ENCODE measurements at places on chromosomes 5 and 9.

DNA sequence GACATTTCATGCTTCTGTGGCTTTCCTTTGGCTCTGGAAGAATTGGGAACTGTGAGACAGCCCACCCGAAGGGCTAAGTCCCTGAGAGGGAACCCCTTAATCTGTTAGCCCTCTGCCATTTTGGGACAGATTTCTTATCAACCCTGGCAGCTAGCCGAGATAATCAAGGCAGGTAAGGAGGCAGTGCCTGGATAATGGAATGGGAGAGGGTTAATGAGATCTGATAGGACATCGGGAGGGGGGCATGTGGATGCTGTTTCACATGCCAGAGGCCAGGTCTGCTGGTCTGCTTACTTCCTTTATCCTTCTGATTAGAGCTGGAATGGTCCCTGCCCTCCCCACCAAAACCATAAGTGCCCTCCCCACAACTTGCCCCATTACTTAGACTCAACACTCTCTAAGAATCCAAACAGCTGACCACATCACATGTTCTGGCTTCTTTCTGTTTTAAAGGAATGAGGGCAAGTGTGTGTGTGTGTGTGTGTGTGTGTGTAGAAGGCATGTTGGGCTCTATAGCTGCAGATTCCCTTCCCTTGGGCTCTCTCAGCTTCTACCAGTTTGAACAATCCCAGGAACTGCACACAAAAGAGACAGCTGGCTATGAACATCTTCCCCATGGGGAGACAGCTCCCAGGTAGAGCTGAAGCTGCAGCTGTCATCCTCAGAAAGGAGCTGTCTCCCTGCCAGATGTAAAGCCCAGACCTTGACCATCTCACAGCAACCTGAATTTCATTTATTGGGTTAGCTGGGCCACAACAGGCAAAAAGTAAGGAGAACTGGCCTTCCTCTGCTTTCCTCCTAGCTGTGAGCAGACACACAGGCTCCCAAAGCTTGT is 221.3 kb downstream of the PIK3R1 start:
- DNase-seq: no peak

DNA sequence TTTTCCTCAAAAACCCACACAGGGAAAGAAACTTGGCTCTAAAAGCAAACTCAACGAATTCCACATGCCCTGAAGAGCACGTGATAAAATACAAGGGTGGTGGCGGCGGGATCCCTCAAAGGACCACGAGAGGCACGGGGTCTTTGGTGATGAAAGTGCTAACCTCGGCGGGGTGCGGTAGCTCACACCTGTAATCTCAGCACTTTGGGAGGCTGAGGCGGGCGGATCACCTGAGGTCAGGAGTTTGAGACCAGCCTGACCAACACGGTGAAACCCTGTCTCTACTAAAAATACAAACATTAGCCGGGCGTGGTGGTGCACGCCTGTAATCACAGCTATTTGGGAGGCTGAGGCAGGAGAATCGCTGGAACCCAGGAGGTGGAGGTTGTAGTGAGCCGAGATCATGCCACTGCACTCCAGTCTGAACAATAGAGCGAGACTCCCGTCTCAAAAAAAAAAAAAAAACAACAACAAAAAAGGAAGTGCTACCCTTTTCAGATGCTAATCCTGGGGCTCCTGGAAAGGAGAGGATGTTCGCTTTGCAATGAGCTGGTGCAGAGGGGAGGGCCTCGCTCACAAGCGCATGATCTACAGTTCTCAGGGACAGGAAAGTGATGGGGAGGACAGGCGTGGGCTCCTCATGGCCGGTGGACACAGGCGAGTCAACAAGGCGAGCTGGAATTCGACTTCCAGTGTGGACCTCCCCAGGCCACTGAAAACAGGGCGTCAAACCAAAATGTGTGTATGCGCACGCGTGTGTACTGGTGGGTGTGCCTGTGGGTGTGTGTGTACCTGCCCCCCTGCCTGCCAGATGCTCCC is 54.1 kb downstream of the USP20 start:
- DNase-seq: no peak

DNA sequence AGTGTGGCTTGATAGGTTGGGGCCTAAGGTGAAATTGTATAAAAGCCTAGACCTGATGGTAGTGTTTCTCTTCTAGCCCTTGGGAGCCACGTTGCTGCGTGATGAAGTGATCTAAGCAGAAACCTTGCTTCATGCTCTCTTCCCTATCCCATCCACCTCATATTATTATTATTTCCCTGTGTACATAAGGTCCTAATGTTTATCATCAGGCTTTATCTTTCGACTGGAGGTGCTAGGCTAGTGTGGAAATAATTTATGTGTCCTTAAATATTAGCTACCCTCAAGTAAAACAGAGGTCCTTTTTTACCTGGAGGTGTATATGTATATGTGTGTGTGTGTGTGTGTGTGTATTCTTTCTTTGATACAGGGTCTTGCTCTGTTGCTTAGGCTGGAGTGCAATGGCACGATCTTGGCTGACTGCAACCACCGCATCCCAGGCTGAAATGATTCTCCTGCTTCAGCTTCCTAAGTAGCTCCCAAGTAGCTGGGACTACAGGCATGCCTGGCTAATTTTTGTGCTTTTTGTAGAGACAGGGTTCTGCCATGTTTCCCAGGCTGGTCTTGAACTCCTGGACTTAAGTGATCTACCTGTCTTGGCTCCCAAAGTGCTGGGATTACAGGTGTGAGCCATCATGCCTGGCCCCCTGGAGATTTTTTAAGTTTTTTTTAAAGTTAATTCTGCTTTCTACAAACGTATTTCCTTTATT is 3.7 kb downstream of the UGCG start:
- no peak for DNase-seq

DNA sequence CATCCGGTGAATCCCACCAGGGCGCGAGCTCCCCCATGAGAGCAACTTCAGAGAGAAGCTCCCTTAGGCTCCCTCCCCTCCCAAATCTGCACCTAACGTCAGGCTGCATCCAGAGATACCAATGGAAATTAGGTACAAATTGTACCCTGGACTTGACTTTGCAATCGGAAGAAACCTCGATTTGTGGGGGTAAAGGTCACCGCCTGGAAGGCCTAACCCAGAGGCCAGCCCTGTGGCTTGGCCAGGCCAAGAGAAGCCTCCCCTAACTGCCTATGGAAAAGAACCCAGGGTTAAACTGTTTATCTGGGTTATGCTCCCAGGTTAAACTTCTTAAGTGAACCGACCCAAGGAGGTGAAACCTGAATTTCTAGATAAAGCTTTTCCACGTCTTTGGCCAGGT is 80.4 kb downstream of the GTF3C4 start:
- no peak for DNase-seq

DNA sequence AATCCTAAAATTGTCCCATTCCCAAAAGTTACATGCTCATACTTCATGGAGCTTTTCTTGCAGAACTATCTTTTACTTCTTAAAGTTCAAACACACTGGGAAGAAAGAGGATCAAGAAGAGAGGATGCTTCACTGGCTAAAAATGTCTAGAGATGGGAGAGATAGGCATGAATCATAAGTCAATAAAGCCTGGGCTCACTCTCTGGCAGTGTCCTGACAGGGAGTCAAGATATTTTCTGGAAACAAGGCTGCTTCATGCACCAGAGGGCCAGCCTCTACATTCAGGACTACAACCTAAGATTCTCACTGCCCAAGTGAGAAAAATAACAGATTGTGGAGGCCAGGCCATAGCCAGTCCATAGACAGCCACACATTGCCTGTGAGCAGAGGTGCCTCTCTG is 1358.4 kb downstream of the EFNA5 start:
- peak; percentile 38 for DNase-seq

GRCh38 chr9:89513837-89514236 is 15.9 kb upstream of the SEMA4D start:
- DNase-seq: no peak

GRCh38 chr9:82164159-82164558 is 175.6 kb downstream of the SPATA31D1 start:
- DNase-seq: no peak

DNA sequence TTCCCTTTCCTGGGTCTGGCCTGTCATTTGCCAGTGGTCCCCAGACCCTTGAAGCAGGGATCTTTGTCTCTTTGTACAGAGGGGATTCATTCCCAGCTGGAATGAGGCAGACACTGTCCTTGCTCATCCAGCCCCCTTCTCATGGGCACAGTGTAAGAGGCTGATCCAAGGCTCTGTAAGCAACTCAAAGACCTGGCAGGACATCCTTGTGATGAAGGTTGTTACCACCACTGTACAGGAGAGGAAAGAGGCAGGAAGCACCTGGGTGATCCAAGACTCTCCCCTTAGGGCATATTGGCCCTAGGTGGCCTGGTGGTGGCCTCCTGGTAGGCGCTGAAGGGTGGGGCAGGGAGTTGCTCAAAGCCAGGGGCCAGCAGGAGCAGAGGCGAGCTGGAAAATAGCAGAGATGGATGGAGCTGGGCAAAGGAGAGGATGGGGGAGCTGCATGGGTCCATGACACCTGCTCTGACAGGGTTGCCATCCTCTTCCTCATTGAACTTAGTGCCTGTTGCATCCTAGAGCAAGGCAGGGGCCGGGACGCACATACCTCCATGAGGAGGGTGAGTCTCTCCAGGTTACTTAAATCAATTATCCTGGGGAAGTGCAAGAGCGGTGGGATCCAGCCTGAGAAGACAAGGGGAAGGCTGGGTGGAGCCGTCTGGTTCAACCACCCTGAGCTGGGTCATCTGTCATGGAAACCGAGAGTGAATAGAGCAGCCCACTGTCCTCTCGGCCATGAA is 9.8 kb upstream of the GADD45G start:
- DNase-seq: no peak

- no peak for DNase-seq
Measured at GRCh38 chr9:120574473-120574872, 5.5 kb downstream of the CDK5RAP2 start.

DNA sequence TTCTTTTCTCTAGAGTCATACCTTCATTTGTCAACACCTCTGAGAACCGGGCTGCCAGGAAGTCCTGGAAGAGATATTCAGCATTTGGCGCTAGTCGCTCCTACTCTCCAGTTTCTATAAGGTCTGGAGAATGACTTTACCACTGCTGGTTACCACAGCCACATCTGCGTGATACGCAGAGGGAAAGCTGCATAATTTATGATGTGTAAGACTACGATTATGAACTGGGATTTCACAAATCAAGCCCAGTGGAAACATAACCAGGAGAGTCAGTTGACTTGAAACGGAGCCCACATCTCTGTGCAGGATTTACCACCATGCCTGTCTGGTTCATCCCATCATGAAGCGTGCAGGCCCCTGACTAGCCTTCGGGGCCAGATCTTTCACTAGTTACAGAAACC is 72.6 kb downstream of the FGF1 start:
- no peak for DNase-seq

DNA sequence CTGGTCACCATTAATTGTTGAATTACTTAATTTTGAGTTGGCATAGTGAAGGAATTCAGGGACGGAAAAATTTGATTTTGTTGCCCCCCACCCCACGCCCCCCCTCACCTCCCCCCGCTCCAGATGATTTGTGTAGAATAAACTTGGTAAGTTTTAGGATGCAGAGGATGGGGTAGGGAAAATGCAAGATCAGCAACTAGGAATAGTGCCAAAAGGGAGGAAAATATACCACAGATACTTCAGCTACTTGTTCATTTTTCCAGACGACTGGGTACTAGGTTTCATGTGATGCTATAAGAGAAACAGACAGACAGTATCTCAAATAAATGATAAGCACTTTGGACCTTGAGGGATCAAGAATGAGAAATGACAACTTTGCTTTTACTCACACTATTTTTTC is 862.2 kb upstream of the SEMA6A start:
- no peak for DNase-seq

DNA sequence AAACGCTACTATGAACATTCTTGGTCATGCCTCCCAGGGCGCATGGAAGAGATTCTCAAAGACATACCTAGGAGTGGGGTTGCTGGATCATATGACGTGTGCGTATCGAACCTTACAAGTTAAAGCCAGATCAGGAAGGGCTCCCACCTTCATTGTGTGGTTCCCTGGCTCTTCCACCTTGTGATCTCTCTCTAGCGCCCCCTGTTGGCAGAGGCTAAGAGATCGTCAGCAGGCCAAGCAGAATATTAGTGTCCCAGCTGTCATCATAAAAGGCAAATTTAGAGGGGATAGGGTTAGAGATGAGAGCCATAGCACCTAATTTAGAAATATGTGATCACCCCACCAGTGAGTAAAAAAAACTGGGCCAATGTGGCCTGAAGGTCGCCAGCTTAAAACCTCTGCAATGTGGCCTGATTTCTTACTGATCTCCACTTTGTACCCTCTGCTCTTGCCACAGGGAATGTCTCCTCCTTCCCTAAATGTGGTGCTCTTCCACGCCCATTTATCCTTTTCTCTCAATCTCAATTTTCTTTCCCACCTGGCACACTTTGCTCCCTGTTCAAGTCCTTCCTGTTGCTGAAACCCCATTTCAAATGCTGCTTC is 91.7 kb upstream of the SHB start:
- peak; percentile 24 for DNase-seq

DNA sequence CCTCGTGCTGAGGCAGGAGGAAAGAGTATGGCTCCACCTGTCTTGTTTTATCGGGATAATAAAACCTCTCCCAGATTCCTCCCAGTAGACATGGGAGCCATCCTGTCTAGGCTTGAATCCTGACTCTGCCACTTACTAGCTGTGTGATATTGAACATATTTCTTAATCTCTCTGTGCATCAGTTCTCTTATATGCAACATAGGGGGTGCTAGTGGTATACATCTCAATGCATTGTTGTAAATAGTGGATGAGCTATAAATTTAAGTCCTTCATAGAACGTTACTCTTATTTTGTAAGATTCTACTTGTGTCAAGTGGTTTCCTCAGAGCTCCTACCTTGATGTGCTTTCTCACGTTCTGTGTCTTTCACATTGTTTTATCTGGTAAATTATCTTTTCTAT is 417.7 kb upstream of the POU5F2 start:
- no peak for DNase-seq

DNA sequence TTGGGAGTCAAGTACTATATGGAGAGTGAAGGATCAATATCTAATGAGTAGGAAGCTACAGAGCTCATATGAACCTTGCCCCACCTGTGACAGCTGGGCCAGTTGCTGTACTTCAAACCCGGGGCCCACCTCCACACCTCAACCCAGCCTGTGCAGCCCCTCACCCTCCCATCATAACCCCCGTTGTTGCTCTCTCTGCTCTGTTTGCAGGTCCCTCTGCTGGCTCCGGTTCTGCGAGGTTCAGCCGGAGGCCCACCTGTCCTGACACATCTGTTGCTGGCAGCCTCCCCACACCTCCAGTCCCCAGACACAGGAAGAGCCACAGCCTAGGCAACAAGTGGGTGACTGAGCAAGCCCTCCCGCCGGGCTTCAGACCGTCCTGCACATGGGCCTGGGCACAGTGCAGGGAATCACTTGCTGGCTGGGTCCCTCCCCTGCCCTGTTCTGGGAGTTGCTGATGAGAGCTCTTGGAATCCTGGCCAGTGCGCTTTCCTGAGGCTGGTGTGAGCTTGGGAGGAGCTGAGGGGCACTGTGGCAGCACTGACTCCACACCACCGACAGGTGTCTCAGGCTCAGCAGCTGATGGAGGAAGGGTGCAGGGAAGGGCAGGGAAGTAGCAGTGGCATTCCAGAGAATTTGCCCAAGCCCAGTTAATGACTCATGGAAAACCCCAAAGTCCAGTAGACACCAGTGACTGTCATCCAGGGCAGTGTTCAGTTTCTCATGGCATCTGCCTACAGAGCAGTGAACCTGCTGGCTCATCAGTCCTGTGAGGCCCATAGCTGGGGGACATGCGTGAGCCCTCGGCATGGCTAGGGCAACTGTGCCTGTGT is 69.5 kb upstream of the GARNL3 start:
- DNase-seq: no peak
